ENCODE measurements at places on chromosomes 12 and 14.

- no peak for DNase-seq
Observed at GRCh38 chr12:17239874-17240273, 633.9 kb upstream of the LMO3 start.

GRCh38 chr12:113831476-113831875, 134.6 kb downstream of the RBM19 start:
- DNase-seq = no peak

DNA sequence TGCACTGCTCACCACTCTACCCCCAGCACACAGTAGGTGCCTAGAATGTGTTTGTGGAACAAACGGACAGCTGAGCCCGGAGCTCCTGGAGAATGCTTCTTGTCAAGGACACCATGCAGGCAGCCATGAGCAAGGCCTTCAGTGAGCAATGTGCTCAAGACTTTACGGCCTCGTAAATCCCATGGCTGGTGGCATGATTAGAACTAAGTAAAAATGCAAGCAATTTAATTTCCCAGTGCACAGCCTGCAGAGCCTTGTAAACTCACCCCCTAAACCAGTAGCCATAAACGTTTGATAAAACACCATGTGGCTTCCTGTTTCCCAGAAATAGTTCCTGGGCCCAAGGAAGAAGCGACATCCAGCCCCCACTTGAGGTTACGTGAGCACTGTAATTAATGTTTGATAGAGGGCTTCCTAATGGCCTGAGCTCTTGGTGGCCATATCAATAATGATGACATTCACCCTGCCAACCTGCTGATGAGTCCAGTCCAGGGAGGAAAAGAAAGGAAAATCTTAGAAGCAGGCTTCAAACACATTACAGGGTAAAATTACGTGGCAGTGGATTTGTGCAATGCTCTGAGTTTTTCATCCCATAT, 36.4 kb upstream of the FICD start:
- no peak for DNase-seq

- no peak for DNase-seq
Observed at GRCh38 chr12:132559652-132560363, 50.6 kb downstream of the LRCOL1 start.

DNA sequence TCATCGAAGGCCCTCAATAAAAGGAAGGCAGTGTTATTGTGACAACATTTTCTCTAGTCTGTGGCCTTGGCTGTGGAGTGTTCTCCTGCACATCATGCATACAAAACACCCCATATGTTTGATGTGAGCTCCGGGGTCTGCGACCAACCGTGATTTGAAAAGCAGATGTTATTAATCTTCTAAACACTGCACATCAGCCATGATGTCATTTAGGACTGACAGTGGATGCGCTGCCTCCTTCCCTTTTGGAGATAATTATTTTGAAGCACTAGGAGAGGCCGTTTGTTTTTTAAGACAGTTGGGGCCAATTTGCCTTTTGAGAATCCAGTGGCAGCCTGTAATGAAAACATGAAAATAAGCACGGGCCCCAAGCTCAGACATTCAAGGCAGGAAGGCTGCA, 1041.6 kb downstream of the BCL11B start:
- DNase-seq = no peak

GRCh38 chr14:101460521-101460920, 100.8 kb upstream of the DIO3 start:
- no peak for DNase-seq

DNA sequence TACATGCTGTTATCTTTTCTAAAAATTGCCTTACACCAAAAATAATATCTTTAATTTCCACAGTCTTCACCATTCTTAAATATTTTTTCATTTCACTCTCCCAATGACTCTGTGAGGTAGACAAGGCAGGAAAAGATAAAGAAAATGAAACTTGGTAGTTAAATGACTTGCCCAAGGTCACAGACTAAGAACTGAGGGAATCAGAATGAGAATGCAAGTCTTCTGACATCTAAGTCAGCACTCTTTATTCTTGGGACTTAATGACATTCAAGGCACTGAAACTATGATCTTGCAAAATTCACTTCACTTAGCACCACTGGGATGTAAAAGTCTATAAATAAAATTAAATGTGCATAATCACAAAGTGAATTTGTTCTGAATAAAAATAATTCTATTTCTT, 104.5 kb downstream of the SLC2A13 start:
- no peak for DNase-seq

- no peak for DNase-seq
Observed at GRCh38 chr14:31320922-31321766, 99.2 kb downstream of the HEATR5A start.

GRCh38 chr12:103401421-103401820, 94.3 kb downstream of the C12orf42 start:
- DNase-seq = no peak

GRCh38 chr14:52240623-52241022, 26.9 kb upstream of the PTGDR start:
- DNase-seq = no peak

- DNase-seq = no peak
Observed at GRCh38 chr12:45298047-45298446, 82.2 kb downstream of the ANO6 start.

DNA sequence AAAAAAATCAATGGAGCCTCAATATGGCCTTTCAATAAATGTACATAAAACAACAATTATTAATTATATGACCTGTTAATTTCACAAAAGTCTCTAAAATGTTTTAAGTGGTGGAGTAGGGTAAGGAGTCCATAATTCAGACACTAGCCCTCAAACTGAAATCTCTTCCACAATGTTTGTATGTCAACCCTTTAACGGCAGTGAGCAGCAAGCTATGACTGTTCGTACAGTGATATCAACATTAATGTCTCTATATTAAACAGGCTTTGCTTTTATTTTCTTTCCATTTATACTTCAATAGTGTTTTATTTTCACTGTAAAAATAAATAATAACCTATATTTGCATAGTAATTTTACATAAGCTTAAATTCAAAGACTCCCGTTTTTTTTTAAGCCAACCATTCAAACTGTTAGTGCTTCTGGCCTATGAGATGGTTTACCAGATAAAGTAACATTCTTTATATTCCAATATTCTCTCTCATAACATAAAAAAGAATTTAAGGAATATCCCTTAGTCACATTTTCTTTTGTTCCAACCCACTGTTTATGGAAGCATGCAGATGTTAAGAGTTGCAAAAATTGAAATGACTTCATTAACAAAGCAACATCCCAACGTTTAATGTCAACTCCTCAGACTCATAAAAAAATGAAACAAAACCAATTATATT, 2.3 kb downstream of the CDK17 start:
- no peak for DNase-seq

GRCh38 chr12:92740411-92740810, 37.6 kb downstream of the PLEKHG7 start:
- no peak for DNase-seq

DNA sequence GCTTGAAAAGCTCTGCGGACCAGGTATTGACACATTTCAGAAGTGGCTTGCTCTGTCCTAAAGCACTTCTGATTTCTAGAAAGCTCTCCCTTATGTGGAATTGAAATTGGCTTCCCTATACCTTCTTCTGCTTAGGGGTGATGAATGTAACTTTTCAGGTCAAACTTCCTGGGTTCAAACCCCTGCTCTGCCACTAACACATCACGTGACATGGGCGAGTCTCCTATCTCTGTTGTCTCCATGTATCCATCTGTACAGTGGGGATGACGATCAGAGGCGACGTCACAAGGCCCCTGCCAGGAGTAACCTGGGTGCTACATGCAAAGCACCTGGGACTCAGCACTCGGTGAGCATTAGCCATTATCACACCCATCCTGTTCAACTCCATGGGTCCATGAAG, 73.7 kb upstream of the PIWIL1 start:
- DNase-seq = no peak

DNA sequence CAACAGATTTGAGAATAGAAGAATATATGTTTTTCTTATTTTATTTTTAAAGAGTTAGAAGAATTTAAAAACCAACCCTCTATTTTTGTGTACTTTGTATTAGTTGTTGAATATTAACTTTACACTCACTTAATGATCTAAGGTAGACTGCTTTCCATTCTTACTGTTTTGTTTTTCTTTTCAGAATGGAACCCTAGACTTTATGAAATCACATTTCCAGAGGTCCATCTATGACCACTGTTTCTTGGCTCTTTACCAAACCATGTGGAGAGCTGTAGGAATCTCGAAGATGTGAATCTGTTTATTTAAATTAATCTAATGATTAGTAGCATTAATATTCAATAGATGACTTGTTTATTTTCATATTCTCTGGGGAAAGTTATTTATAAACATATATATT, 7.2 kb upstream of the PIK3C2G start:
- DNase-seq = no peak

DNA sequence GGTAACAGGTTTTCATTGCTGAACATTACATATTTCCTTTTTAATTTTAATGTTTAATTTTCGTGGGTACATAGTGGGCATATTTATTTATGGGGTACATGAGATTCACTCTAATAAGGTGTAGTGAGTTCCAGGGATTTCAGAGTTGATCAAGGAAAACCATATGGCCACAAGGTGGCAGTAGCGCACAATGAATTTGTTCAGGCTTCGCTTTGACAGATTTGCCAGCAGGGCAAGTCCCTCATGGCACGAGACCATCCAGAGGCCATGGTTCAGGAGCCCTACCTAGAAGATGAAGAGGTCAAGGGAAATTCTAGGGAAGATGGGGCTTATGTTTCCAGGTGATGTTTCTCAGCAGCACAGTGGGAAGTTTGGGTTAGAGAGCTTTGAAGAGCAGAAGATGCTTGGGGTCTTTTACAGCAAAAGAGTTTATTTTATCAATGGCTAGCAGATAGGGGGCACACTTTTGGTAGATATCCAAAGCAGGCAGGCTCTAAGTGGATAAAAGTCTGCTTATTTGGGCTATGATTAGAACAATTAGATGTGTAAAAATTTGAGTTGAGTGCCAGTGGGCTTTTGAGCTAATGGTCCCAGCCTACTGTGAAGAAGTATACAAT, 1004.4 kb downstream of the AACS start:
- peak; percentile 14 for DNase-seq

- no peak for DNase-seq
Observed at GRCh38 chr12:20262119-20262518, 106.2 kb upstream of the PDE3A start.

DNA sequence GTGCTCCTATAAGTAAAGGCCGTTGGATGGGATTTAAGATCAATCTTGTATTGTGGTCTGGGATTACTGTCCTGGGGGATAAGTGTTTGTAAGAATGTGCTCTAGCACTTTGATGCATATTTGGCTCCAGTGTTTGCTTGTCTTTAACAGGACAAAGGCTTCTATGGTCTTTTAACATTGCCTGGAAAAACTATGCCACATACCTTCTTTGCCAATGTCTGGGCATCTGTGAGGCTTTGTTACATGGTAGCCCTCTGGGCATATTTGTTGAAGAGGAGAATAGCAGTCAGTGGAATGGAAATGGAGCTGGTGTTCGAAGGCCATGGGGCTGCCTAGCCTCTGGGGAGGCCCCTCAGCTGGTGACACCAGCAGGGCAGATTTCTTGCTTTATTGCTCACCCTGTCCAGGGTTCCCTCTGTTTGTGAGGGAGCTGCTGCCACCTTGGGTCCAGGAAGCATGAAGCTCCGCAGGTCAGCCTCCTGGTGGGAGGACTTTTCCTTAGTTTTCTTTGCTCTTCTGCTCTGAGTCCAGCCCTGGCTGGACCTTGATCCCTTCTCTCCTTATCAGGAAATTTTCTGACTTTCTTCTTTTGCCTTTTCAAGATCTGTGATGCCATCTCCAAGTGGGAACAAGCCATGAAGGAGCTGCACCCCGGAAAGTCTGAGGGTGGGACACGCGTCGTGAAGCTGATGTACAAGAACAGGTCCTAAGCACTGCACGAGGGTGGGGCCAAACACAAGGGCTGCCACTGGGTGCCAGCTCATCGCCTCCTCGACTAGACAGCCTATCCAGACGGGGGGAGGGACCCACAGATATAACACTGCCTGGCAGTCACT, 19.5 kb downstream of the PIGH start:
- DNase-seq = no peak

GRCh38 chr14:104201496-104201895, 63.1 kb downstream of the KIF26A start:
- no peak for DNase-seq

DNA sequence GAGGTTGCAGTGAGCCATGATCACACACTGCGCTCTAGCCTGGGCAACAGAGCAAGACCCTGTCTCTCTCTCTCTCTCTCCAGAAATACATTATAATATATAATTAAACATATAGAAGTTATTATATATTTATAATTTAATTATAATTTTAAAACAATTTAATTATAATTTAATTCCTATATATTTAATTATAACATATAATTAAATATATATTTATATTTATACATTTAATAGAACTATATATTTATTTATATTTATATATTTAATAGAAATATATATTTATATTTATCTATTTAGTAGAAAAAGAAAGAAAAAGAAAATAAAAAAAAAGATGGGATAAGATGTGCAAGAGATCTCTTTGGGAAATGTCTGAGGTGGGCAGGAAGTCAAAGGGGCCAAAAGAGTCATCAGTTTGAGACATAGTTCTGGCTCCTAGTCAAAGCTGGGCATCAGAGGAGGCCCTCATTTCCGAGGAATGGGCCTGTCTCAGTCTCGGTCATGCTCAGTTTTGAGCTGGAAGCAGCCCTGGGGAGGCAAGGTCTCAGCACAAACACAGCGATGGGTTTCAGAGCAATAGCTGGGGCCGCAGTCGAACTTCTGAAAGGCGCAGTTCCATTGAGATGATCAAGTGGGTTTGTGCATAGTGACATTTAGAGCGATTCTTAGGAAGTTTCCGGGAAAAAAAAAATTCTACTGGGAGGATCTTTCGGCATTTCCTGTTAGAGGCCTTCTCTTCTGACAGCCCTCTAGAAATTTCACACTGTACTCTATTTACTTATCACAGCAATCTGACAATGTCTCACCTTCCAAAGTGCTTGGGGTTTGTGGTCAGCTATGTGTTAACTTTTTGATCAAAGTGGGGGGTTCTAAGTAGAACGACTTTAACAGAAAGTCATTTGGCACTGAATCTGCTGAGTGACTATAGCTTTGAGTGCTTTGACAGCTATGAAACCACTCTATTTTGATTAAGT, 58.7 kb upstream of the GZMB start:
- peak; percentile 68 for DNase-seq

- no peak for DNase-seq
Observed at GRCh38 chr12:93536766-93537488, 35.5 kb upstream of the SOCS2 start.

GRCh38 chr14:69631509-69631908, 20.1 kb downstream of the SUSD6 start:
- no peak for DNase-seq

DNA sequence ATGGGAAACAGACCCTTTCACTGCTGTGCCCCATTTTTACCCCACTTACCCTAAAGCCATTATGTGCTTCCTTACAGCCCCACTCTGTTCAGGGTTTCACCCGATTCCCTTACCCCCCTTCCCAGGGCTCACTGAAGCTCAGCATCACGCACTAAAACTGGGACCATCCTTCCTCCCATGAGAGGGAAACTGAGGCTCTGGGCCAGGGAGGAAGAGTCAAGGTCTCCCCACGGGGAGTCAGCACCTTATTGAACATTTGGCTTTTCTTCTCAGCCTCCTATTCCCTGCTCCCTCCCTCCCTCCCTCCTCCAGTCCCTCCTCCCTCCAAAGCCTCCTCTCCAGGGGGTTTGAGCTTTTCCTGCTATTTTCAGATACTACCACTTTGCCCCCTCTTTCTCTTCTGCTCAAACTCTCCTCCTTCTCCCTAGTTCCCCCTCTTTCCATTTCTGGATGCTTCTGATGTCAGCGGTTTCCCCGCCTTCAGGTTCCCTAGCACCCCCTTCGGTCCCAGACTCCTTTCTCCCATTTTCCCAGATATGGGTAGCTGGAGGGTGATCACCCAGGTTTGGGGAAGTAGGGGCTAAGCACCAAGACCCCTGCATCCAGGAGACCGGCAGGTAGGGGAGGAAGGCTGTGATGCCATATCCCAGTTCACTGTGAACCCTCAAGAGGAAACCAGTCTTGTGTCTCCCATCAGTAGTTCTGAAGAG, 960 bp downstream of the GPR162 start:
- no peak for DNase-seq

Measured in stimulated activated CD8-positive, alpha-beta memory T cell treated with anti-CD3 and anti-CD28 coated beads, Interleukin-7, amount 100 ng/mL, for 48 hours (primary cell).